Nucleus accumbens (tissue), 56 donors: ENCODE measurements at places on chromosomes 4 and X.

GRCh38 chr4:123676071-123676889, 279.7 kb downstream of the SPRY1 start:
- no peak for DNase-seq

- no peak for DNase-seq
These were observed 65.4 kb downstream of the APBB2 start for GRCh38 chr4:41148931-41149330.

DNA sequence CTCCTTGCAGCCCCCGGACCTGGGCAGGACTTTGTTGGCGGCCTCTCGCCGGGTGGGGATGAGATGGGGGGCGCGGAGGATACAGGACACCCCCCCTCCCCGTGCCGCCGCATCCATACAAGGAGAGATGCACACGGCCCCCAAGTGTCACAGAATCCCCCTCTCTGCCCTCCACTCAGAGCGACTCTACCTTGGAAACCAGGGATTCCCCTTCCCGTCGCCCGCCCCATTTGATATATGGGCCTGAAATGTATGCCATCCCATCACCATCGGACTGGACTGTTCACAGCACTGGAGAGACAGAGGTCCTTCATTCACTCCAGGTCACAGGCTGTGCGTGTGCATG, 426 bp downstream of the PORCN start:
- no peak for DNase-seq

- no peak for DNase-seq
These were observed 172.1 kb upstream of the SLC7A11 start for GRCh38 chr4:138414202-138414601.

GRCh38 chr4:55634417-55635128, 1.5 kb downstream of the NMU start:
- DNase-seq: no peak

- DNase-seq: no peak
These were observed 133.3 kb upstream of the MBNL3 start for GRCh38 chrX:132622130-132622529.

GRCh38 chr4:27090406-27090805, 229.8 kb downstream of the STIM2 start:
- DNase-seq: no peak

- no peak for DNase-seq
These were observed 124.9 kb upstream of the GUCY1A1 start for GRCh38 chr4:155541716-155542115.

DNA sequence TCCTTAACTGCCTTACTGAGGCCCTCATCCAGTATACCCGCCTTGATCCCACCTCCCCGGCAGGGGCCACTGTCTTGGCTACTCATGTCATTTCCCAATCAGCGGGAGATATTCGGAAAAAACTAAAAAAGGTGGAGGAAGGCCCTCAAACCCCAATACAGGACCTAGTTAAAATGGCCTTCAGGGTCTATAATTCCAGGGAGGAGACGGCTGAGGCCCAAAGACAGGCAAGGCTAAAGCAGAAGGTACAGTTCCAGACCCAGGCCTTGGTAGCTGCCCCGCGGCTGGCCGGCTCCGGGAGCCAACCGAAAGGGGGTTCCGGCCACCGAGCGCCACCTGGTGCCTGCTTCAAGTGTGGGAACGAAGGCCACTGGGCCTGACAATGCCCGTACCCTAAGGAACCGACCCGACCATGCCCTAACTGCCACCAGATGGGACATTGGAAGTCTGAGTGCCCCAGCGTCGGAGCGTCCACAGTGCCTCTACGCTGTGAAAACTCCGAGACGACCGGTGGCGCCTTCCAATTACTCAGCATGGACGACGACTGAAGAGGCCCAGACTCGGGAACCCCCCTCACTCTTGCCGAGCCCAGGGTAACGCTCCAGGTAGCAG, 959.6 kb downstream of the RPA4 start:
- DNase-seq: no peak

- DNase-seq: no peak
These were observed 552 bp upstream of the NAA10 start for GRCh38 chrX:153935326-153935851.

GRCh38 chrX:141814213-141814857, 23.8 kb upstream of the MAGEC3 start:
- DNase-seq: no peak

DNA sequence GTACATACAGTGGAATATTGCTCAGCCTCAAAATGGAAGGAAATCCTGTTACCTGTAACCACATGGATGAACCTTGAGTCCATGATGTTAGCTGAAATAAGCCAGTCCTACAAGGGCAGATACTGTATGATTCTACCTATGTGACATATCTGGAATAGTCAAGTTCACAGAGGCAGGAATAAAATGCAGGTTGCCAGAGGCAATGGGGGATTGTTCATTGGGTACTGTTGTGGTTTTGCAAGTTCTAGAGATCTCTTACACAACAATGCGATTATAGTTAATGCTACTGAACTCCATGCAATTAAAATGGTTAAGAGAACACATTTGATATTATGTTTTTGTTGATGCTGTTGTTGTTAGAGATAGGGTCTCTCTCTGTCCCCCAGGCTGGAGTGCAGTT, 74.6 kb downstream of the SHROOM2 start:
- DNase-seq: no peak

- no peak for DNase-seq
These were observed 13.3 kb upstream of the MID1 start for GRCh38 chrX:10633722-10634121.

GRCh38 chr4:47315346-47315745, 148.2 kb downstream of the COMMD8 start:
- DNase-seq: no peak

DNA sequence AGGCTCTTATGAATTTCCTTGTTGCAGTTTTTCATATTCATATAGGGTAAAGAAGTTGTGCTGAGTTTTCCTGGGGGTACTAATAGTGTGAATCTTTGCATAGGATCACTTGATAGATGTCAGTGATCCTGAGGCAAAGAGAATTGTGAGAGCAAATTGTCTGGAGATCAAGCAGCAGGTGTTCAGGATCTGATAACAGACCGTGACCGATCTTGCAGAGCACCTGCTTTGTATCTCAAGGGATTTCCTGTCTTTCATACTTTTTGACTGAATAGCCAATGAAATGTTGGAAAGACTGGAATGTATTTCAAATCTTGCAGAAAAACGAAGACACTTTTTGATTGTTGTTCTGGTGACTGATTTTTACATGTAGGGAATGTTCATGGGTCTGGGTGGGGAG, 914.5 kb downstream of the STIM2 start:
- no peak for DNase-seq

DNA sequence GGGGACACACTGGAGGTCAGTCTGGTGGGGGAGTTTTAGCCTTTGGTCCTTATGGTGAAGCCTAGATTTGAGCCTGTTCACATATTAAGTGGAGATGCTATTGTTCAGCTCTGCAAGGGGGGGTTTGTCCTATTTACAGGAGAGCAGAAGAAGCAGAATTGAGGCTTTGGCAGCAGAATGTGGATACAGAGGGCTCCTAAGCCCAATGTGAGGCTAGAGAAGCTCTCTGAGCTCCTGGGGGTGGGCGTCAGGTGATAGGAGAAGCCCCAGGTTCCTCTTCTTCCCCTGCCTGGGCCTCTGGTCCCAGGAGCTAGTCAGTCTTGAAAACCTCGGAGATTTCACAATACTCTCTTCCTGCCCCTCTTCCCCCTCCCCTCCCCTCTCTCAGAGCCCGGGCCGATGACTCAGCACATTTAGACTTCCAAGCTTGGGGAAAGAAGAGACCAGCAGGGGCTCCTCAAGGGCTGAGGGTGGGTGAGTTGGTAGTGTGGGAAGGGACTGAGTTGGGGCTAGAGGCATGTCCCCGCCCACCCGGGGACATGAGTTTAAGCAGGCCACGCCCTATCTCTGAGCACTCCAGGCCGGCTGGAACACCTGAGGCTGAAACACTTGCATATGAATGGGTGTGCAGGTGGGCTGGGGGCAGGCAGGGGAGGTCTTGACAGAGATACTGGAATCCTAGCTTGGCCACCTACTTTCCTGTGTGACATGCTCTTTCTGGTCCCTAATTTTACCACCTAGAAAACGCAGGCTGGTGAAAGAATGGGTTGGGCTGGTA, 3.4 kb downstream of the TFE3 start:
- DNase-seq: peak; percentile 29

DNA sequence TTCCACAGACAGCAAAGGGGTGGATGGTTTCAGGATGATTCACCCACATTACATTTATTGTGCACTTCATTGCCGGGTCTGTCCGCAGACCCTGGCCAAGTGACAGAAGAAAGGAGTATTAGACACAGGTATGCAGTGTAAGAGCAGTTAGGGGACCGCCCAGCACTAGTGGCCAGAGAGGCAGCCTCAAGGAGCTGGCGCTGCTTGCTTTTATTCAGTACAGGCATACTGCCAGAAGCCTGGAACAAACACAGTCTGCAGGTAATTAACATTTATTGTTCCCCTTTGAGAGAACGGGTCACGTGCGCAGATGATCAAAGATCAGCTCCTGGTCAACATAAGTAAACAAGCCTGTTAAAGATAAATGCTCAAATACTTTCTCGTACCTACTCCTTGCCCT, 1639.0 kb upstream of the IGFBP7 start:
- no peak for DNase-seq

GRCh38 chr4:3720466-3720865, 45.7 kb upstream of the ADRA2C start:
- DNase-seq: no peak

GRCh38 chr4:88952081-88952480, 104.9 kb downstream of the FAM13A start:
- DNase-seq: no peak

DNA sequence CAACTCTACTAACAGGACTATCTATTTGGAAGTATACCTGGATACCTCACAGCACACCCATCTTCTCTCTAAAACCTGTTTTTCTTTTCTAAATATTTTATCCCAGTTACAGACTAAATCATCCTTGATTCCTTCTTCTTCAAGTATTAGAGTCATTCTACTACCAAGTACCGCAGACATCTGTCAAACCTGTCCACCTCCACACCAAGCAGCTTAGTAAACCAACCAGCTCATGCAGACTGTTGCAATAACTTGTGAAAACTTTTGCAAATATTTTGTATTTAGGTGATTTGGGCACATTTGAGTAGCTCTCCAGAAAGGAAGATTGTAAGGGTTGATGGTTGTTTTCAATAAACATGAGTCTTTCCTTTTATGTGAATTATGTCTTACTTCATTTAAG, 238.6 kb downstream of the ADAMTS3 start:
- no peak for DNase-seq

DNA sequence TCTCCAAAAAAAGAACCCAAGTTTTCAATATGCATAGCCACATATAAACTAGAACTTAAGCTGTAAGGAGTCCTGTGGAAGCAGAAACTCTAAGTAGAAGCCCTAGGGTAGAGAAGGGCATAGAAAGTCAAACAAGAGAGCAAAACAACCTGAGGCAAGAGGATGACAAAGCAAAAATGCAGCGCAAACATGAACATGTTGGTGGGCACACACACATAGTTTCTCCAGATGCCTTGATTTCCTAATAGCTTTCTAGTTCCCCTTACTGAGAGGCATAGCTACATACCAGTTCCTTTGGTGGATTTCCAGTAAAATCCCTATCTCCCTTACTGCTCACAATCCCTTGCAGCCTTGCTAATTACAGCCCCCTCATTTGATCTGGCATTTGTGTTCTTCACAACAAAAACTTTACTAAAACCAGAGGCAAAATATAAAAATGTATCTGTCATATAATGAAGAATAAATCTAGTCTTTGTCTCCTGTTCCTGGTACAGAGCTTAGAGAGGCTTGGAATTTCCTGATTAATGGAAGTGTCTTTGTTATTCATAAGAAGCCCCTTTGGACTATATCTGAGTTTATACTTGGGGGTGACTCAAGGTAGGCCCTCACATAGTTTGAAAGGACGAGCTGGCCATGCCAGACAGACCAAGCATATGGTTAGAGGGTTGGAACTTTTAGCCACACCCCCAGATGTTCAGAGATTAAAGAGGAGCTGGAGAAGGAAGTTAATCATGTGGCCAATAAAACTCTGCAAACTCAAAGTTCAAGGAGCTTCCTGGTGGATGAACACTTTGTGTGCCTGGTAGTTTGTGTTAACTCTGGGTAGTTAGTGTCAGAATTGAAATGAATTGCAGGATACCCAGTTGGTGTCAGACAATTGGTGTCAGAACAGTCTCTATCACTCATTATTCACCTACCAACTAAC, 52.7 kb upstream of the ZCCHC13 start:
- no peak for DNase-seq

DNA sequence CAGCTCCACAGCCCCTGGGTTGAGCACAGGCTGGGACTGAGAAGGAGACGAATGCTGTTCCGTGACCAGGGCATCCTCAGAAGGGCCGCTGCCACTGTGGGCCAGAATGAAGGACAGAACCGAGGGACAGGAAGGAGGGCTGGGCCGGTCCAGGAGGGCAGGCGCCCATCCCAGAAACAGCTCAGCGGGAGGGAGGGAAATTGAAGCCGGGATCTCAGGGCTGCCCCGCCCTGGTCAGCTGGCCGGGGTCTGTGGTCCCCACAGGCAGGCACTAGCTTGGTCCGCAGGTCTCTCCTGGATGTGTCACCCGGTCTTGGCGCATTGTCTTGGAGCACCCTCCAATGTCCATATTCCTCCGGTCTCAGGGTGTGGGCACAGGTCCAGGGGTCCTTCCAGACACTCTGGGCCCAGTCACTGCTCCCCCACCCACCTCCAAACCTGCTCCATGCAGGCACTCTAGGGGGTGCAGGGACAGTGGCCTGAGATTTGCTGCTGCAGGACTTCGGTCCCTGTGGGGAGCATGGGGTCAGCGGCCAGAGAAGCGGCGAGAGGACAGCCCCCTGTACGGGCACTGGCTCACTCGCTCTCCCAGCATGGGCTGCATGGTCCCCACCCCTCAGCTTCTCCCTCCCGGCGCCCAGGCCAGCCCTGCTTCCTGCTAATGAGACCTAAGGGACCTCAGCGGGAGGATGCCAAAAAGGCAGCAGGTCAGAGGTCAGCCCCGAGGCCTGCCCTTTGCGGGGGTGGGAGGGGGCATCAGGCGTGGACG, 23.9 kb upstream of the MXD4 start:
- no peak for DNase-seq

GRCh38 chr4:83340692-83341343, 6.2 kb upstream of the HPSE start:
- no peak for DNase-seq

DNA sequence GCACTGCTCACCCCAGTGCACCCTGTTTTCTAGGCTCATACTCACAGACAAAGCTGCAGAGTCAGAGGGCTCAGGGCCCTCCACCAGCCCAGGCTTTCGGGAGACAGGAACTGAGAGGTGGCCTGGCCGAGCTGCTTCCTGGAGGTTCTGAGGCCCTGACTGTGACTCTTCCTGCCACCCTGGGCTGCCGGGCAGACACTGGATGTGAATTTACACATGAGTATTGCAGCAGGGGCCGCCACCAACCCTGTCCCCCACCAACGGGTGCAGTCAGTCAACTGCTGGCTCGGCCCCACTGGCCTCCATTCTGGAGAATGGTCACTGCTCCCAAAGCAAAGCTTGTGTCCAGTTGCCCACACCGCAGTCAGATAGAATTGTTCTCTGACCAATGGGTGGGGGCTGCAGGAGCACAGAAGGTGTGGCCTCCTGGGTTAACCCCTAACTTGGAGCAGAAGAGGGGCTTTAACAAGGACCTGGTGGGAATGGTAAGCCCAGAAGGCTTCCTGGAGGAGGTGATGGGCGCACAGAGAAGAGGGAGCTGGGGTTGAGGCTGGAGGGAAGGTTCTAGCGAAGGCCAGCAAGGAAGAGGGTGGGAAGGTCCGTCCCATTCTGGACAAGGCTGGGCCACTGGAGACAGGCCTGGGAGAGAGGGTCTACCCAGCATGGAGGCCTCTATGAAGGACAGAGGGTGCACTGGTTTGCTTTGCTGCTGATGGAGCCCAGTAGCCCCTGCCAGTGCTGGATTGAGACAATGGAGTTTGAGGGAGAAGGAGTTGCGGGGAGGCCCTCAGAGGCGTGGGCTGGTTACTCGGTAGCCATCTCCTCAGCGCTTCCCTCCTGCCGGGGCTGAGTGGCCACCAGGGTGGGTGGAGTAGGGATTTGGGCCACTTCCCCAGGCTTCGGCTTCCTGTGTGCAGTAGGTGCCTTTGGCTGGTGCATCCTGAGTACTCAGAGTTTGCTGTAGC, 135.3 kb downstream of the CPZ start:
- DNase-seq: no peak
